T-cell (primary cell): ENCODE measurements at places on chromosomes 12 and 14.

DNA sequence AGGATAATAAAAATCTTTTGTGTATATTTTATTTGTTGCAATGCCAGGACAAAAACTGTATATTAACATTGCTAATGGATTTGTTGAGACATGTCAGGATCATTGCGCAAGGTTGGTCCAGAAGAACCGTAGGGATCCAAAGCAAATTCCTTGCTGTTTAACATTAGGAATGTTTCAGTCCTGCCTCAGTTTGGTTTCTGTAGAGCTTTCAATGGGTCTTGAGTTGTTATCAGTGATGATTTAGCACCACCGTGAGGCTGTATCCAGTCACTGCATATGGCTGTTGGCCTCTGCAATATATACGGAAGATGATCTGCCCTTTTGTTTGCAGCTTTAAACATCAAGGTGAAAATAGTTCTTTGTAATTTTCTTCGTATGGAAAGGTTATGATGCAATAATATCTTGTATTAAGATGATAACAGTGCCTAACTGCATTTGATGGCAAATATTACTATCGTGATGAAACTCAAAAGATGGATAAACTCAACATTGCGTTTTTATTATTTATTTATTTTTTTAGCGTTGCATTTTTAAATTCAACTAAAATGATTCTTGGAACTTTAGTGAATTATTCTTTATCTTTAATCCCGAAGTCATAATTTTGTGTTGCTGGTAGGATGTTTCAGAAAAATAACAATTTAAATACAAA is 231.2 kb downstream of the AKAP6 start:
- no peak for DNase-seq

GRCh38 chr12:56377310-56377988 is 14.8 kb upstream of the APOF start:
- DNase-seq, result no peak

DNA sequence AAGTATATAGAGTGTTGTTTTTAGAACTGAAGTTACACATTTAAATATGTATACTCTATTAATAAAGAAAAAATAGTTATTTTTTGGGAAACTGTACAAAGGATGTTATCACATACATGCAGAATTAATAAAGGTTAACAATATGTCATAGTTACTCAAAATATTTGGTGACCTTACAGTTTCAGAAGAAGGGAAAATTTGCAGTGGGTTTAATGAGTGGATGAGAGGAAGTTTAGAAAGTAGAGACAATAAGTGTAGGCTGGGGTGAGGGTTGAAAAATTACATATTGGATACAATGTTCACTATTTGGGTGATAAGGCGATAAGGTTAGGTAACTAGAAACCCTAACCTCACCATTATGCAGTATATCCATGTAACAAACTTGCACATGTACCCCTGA is 13.5 kb downstream of the WNK1 start:
- no peak for DNase-seq

DNA sequence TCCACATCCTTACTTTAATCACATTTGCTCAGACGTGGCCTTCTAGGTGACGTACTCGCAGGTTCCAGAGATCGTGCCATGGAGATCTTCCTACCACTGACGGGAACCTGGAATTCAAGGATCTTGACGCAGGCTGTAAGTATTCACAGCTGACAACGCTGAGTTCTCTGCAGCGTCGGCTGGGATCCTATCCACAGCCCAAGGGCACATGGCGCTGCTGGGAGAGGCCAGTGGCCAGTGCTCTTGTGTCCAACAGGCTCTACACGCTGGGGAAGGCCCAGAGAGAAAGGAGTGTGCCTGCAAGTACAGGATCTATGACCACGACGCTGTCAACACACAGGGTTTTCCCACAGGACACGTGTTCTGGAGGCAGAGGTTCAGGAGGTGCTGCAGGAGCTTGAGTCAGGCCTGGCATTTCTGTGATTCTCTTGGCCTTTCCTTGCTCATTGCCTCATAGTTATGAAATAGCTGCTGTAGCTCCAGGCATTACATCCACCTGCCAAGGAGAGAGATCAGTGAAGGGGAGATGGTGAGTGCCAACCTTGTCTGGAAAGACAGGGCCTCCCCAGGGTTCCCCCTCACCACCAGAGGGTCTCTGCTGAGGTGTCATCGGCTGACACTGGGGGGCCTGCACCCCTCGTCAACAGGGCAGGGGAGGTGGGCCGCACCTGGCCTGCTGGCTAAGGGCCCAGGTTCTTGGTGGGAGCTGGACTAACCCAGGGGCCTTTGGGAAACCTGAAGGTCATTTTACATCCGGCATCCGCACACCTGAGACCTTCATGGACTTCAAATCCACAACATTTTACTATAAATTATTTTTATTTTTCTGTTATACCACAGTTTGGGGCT is 21.3 kb downstream of the LRCOL1 start:
- DNase-seq, result no peak

DNA sequence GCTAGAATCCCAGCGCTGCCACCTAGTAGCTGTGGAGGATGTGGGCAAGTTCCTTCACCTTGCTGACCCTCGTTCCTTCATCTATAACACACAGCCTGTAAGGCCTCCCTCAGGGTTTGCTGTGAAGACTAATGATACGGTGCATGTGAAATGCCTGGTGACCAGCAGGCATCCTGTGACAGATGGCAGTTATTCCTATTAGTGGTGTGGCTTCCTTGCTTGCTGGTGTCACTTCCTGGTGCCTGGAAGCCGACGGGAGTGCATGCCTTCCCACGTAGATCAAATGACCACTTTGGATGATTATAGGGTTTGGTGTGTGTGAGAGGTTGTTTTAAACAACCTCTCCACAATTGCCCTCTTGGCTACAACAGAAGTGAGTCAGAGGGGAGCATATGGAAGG is 894.9 kb downstream of the VRK1 start:
- no peak for DNase-seq

- no peak for DNase-seq
These were observed 159.8 kb downstream of the RPAP3 start for GRCh38 chr12:47545938-47546609.

DNA sequence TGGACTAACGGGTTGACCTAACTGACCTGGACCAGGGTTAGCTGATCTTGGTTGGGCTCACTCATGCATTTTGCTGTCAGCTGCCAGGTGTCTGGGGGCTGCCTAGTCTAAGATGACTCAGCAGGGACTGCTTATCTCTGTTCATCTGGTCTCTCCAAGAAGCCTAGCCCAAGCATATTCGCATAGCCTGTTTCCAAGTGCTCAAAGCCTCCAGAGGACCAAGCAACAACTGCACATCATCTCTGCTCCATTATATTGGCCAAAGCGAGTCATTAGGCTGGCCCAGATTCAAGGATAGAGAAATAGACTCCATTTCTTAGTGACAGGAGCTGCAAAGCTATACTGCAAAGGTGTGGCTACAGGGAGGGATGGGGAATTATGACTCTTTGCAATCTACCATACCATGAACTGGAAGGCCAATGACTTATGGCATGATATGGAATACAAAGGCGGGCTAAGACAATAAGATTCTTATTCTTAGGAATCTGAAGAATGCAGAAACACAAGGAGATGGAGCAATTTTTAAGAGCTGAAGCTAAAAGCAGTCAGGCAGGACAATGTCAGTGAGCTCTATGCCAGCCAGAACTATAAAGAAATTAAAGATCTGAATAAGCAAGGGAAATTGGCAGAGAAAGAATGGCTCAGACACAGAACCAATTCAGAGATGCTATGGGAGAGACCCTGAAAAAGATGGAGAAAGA is 194.6 kb upstream of the FSCB start:
- DNase-seq, result no peak

- DNase-seq, result no peak
These were observed 31.1 kb downstream of the MAPKAPK5 start for GRCh38 chr12:111873113-111873512.

GRCh38 chr12:3157581-3158323 is 80.6 kb downstream of the TSPAN9 start:
- no peak for DNase-seq

- no peak for DNase-seq
These were observed 1.5 kb downstream of the CRIP1 start for GRCh38 chr14:105487986-105488777.

DNA sequence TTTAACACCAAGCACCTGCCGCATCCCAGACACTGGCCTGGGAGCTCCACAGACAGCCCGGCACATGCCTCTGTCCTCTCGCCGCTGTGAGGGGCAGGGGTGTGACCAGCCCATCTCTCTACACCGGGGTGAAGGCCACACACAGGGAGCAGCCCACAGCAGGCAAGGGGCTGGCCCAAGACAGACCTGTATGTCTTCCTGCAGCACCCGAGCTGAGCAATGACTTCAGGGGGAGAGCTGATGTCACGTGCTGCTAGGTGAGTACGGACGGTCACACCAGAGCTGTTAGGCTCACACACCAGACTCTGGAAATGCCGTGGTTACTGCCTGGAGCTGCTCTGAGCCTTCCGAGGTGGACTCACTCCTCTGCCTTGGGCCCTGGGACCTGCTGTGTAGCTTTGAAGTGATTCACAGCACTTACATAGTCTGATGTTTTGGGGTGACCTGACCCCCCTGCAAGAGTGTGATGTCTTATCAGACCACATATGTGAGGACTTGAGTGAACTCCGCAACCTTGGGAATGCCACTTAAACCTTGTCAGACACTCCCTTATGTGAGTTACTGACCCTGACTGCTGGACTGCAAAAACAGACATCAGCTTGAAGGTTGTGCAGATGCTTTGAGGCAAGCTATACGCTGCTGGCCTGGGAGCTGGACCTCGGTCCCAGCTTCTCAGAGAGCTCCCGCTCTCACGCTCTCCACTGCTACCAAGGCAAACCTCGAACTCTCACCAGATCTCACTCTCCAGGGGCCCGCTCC is 1.8 kb downstream of the XRCC3 start:
- no peak for DNase-seq
